WTC11 (cell line): ENCODE measurements at places on chromosomes 12 and 14. TPM values are rescaled to one million over a fixed set of nuclear protein-coding genes. Genes with fewer than 3 reads are reported as not detected.

Gene ETFBKMT
- 2.0 to 2.2 TPM (median 2.1 TPM) in 3 replicates for total RNA-seq

Gene LTBR
- total RNA-seq, result 4.0 to 6.1 TPM (median 4.5 TPM) in 3 replicates

Gene KLRK1
- 0.15 to 0.23 TPM in 2 of 3 replicates, not detected in the other for total RNA-seq

Gene OSGEP
- total RNA-seq, result 33.3 to 40.0 TPM (median 37.3 TPM) in 3 replicates

Gene ADCY4
- 0.96 to 2.4 TPM (median 1.1 TPM) in 3 replicates for total RNA-seq

Gene ZNF84
- 26.3 to 28.8 TPM (median 28.3 TPM) in 3 replicates for total RNA-seq

Gene PRB2
- not detected in 3 replicates for total RNA-seq

Gene PLEKHD1
- 0.85 to 1.0 TPM (median 0.87 TPM) in 3 replicates for total RNA-seq

Gene PRKD1
- 5.8 to 7.6 TPM (median 6.1 TPM) in 3 replicates for total RNA-seq

Gene ACOT6
- 0.13 to 0.37 TPM in 2 of 3 replicates, not detected in the other for total RNA-seq

Gene TMEM132C
- total RNA-seq, result not detected in 3 replicates

Gene SLC10A1
- total RNA-seq, result 0.09 TPM in 1 of 3 replicates, not detected in the others

Gene CEP128
- 12.0 to 17.3 TPM (median 16.5 TPM) in 3 replicates for total RNA-seq

Gene EFS
- 35.3 to 47.4 TPM (median 43.5 TPM) in 3 replicates for total RNA-seq

Gene PLEKHH1
- total RNA-seq, result 45.4 to 49.8 TPM (median 48.3 TPM) in 3 replicates

Gene AMN
- total RNA-seq, result 2.4 to 3.0 TPM (median 2.8 TPM) in 3 replicates

Gene GNB3
- total RNA-seq, result 14.0 to 16.5 TPM (median 14.3 TPM) in 3 replicates

Gene MLXIP
- 40.5 to 49.4 TPM (median 44.4 TPM) in 3 replicates for total RNA-seq

Gene PLCZ1
- total RNA-seq, result not detected in 3 replicates

Gene P2RX7
- 0.21 to 0.55 TPM (median 0.55 TPM) in 3 replicates for total RNA-seq

Gene ADCY6
- total RNA-seq, result 11.9 to 12.8 TPM (median 12.2 TPM) in 3 replicates

Gene PPM1H
- total RNA-seq, result 37.1 to 45.6 TPM (median 40.9 TPM) in 3 replicates

Gene OR4K14
- not detected in 3 replicates for total RNA-seq

Gene CYP46A1
- total RNA-seq, result 0.57 to 0.77 TPM (median 0.73 TPM) in 3 replicates

Gene CFAP251
- 2.9 to 3.1 TPM (median 3.0 TPM) in 3 replicates for total RNA-seq

Gene DAD1
- total RNA-seq, result 125 to 156 TPM (median 144 TPM) in 3 replicates

Gene OR4Q2
- total RNA-seq, result not detected in 3 replicates

Gene PAX9
- total RNA-seq, result not detected in 3 replicates

Gene CABP1
- total RNA-seq, result 10.1 to 14.1 TPM (median 10.7 TPM) in 3 replicates

Gene SLCO1C1
- total RNA-seq, result not detected in 3 replicates

Gene LMNTD1
- not detected in 3 replicates for total RNA-seq

Gene KCNC2
- not detected in 3 replicates for total RNA-seq

Gene PRR13
- 150 to 187 TPM (median 155 TPM) in 3 replicates for total RNA-seq

Gene NFE2
- 2.4 to 3.0 TPM (median 3.0 TPM) in 3 replicates for total RNA-seq

Gene SIX6
- 0.07 TPM in 1 of 3 replicates, not detected in the others for total RNA-seq

Gene HOTAIR
- not detected in 3 replicates for total RNA-seq

Gene SLC38A4
- 6.1 to 12.6 TPM (median 12.1 TPM) in 3 replicates for total RNA-seq

Gene FAM90A1
- total RNA-seq, result 0.35 to 0.44 TPM (median 0.39 TPM) in 3 replicates

Gene KCNK10
- 0.53 to 0.96 TPM (median 0.87 TPM) in 3 replicates for total RNA-seq

Gene E2F7
- 19.8 to 28.4 TPM (median 22.3 TPM) in 3 replicates for total RNA-seq

Gene DAO
- total RNA-seq, result 0.17 TPM in 1 of 3 replicates, not detected in the others

Gene OR6J1
- not detected in 3 replicates for total RNA-seq

Gene MUCL1
- not detected in 3 replicates for total RNA-seq

Gene MBD6
- total RNA-seq, result 46.3 to 59.4 TPM (median 56.2 TPM) in 3 replicates

Gene SCNN1A
- total RNA-seq, result 97.6 to 108 TPM (median 100 TPM) in 3 replicates

Gene TMEM229B
- 0.69 to 0.90 TPM (median 0.87 TPM) in 3 replicates for total RNA-seq

Gene CLEC14A
- 0.09 to 0.23 TPM (median 0.15 TPM) in 3 replicates for total RNA-seq

Gene IFNG-AS1
- not detected in 3 replicates for total RNA-seq
